ENCODE measurements at places on chromosomes 3 and 15.

GRCh38 chr3:61777483-61777882 is 216.1 kb downstream of the PTPRG start:
- DNase-seq: no peak

DNA sequence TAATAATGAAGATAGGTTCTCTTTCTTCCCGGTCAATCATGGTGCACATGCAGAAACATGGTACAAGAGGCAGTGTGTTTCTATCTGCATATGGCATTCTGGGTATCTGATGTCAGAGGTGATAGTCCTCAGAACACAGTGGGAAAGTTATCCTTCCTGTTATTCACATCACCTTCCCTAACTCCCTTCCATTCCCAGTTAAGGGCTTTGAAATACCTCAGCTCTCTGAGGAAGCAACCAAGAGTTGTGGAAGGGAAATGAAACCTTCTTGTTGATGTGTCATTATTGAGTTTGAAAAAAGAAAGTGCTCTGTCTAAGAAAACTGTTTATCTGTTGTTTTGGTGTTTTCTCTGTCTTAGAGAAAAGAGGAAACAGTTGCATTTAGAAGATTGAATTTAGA is 21.9 kb upstream of the P2RY13 start:
- DNase-seq: no peak

DNA sequence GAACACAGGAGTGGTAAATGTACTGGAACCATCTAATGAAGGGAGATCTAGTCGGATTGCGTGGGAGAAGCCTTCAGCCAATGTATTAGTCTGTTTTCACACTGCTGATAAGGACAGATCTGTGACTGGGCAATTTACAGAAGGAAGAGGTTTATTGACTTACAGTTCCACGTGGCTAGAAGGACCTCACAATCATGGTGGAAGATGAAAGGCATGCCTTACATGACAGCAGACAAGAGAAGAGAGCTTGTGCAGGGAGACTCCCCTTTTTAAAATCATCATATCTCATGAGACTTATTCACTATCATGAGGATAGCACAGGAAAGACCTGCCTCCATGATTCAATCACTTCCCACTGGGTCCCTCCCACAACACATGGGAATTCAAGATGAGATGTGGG is 17.0 kb downstream of the HRG start:
- no peak for DNase-seq

- DNase-seq: peak; percentile 64
Measured at GRCh38 chr3:97822359-97822775, 556 bp downstream of the CRYBG3 start.

DNA sequence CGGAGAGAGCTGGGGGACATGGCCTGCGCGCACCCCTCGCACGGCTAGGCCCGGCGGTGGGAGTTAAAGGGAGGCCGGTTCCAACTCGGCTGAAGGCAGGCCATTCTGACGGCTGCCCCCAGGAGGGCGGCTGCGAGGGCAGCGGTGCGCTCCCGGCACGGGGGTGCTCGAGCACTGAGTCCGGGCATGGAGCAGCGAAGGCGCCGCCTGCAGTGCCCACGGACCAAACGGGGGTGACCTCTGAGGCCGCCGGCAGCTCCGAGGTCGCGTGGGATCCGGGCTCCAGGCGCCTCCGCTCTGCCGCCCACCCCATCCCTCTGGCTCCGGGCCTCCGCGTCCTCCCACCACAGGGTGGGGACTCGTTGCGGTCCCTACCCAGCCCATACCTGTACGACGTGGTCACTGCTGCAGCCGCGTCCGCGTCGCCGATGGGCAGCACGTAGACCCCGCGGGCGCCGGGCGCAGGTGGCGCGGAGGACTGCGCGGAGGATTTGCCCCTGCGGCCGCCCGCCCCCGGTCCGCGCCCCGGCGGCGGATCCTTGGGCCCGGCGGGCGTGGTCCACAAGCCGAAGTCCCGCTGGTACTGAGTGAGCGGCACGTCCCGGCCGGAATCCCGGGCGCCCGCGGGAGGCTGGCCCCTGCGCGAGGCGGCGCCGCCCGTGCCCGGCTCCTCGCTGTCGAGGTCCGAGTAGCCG is 469 bp downstream of the MAP6D1 start:
- no peak for DNase-seq

Data from kidney glomerular epithelial cell (primary cell).